ENCODE measurements at places on chromosomes 5 and 9.

DNA sequence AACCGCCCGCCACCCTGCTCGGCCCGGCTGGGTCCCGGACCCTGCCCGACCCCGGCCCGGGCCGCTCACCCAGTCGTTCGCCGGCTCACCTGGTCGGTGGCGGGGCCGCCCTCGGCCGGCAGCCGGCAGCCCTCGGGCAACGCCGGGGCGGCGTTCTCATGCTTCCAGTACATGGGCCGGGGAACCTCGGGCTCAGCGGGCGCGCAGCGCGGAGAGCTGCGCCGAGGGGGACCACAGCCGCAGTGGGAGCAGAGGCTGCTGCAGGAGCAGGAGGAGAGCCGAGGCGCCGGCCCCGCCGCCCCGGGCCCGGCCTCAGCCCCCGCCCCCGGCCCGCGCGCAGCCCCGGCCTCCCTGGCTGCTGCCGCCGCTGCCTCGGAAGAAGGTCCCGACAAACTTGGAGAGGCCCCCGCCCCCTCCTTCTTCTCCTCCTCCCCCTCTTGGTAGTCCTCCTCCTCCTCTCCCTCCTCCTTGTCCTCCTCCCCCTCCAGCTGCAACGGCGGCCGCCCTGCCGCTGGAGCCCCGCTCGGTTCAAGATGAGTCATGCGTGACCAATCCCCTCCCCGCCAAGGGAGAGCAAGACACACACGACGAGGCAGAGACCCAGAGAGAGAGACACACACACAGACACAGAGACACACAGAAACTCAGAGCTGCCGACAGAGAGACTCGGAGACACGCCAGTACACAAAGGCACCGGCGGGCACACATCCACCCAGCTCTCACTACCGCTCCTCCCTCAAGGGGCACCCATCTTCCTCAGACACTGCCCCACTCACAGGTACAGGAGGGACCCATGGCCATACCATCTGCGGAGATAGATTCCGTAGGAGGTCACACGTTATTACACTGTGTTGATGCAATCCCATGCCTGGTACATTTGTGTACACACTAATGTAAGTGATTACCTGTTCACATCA, at the start of gene LHX6:
TSS of gene LHX6 (minus strand) at position 390 of the 917 bp plus-strand sequence. CDS start at position 173, 217 bp downstream.
- DNase-seq, result no peak

DNA sequence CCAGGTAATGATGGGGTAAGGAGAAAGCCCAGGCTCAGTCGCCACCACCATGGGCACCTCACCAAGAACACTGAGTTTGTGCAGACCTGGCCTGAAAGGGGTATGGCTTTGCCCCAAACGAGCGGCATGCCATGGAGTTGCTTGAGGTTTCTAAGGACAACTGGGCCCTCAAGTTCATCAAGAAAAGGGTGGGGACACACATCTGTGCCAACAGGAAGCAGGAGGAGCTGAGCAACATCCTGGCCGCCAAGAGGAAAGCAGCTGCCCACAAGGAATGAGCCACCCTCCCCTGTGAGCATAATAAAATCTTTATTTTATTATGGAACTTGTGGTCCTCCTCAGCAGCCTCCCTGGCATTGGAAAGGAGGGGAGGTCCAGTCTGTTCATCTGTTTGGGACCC, 23.8 kb downstream of the CD14 start:
- no peak for DNase-seq

GRCh38 chr9:131144201-131144600, 18.8 kb downstream of the NUP214 start:
- no peak for DNase-seq

GRCh38 chr9:7258688-7259396, 501.1 kb downstream of the KDM4C start:
- DNase-seq, result no peak

DNA sequence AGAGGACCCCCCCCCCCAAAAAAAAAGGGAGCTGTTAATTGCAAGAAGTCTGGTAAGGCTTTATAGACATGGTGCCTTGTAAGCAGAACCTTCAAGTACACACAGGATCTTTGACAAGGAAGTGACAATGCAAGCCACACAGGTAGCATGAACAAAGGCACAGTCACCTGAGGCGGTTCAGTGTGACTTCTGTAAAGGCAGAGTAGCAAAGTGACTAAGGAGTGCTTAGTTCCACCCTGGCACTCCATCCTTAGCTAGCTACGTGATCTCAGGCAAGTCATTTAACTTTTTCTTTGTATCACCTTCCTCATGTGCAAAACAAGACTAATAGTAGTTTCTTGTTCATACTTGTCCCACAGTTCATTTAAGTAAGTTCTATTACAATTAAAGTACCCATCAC, 282.0 kb downstream of the PRELID2 start:
- DNase-seq, result no peak

GRCh38 chr9:69932901-69933300, 110.7 kb upstream of the MAMDC2 start:
- DNase-seq, result no peak

DNA sequence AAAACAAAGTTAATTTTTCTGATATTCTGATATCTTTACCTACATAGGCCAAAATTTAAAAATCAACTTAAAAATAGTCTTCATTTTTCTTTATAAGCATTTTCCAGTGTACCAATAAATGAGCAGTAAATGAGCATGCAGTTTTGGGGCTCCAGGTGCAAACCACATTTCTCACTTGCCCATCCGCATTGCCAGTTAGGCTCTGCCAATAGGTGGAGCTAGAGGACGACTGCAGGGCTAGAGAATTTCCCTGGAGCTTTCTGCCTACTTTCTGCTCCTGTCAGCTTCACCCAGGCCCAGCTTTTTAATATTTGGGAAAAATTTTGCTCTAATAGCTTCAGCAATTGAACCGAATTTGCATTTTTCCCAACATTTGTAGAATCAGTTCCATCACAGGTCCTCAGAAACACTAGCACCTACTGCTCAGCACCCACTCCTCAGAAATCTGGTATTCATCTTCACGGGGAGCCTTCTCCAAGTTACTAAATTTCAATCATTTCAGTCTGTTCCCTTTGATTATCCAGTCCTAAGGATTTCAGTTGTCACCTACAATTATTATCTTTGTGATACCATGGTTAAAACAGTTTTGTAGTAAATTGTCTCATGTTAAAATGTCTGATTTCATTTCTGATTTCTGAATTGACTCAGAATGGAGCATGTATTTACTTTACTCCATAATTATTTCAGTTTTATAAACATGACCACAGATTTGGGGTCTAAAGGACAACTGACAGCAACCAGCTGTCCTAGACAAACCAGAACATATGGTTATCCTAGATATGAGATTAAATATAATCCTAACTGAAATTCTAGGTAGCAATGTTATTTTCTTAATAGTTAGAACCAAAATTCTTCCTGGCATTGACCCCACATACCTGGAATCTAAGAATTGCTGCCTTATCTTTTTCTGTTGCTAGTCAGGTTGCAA, 104.6 kb upstream of the FAM174A start:
- no peak for DNase-seq

- DNase-seq, result no peak
These were observed 37.9 kb downstream of the HK3 start for GRCh38 chr5:176861276-176861675.

GRCh38 chr9:88529496-88529895, 5.5 kb upstream of the NXNL2 start:
- no peak for DNase-seq

GRCh38 chr5:106392766-106393165, 1278.0 kb downstream of the EFNA5 start:
- no peak for DNase-seq

DNA sequence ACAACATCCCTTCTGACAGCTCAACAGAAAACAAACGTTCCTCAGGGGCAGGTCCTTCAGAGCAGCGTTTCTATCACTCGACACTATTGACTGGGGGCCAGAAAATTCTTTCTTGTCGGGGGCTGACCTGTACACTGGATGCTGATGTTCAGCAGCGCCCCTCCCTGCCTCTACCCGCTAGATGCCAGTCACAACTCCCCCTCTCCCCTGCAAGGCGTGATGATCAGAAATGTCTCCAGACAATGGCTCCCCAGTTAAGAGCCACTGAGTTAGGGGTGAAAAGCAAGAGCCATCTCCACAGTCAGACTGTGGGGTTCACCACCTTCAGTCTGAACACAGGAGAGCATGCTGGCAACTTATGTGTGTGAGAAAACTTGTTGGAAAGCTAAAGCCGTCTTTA, 39.8 kb downstream of the SERINC5 start:
- no peak for DNase-seq

- DNase-seq, result no peak
These were observed 256.7 kb downstream of the NDUFS4 start for GRCh38 chr5:53817183-53817582.

DNA sequence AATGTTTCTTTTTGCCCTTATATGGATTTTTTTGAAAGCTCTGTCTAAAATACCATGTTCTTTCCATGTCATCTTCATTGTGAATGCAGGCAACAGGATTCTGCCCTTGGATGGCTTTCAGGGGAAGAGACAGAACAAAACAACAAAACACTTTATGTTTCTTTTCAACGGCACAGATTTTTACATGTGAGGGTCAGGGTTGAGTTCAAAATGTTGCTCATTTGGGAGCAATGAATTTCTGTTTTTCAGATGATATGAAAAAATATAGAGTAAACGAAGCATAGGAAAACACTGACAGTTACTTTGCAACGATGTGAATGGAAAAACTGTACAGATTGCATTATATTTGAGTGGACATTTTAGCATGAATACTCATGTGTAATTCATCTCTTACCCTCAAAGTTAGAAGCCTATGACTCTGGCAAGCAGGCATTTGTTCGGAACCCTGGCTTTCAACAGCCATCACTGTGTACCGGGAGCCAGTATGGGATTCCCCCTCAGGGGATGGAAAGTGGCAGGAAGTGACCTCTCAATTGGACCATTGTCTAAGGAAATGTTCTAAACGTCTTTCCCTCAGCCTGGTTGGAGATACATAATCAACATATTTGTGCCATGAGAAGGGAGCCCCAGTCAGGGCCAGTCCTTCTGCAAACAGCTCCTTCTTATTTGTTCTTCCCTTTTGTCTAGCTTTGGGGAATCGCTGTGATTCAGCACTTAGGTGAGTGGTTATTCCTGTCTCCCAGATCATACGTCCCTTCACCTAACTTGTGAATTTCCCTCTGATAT, 153.9 kb upstream of the MEF2C start:
- DNase-seq, result no peak

DNA sequence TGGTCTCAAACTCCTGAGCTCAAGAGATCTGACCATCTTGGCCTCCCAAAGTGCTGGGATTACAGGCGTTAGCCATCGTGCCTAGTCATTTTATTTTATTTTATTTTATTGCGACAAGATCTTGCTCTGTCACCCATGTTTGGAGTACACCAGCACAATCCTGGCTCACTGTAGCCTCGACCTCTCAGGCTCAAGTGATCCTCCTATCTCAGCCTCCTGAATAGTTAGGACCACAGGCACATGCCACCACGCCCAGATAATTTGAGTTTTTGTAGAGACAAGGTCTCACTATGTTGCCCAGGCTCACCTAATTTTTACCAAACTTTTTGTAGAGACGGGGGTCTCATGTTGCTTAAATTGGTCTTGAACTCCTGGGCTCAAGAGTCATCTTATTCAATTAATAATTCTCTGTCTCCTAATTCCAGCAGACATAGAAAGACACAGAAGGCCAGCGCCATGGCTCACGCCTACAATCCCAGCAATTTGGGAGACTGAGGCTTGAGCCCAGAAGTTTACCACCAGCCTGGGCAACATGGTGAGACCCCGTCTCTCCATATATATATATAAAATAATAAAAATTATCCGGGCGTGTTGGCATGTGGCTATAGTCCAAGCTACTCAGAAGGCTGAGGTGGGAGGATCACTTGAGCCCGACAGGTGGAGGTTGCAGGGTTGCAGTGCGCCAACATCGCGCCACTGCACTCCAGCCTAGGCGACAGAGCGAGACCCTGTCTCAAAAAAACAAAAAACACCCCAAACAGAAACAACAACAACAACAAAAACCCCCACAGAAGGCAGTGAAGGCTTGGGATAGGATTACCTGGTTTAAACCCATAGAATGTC, 1.0 kb upstream of the UBAP1 start:
- no peak for DNase-seq

- no peak for DNase-seq
These were observed 112.7 kb downstream of the PDZD2 start for GRCh38 chr5:31751610-31752009.
